ENCODE measurements at places on chromosomes 3 and 15. TPM values are rescaled to one million over a fixed set of nuclear protein-coding genes. Genes with fewer than 3 reads are reported as not detected.

DNA sequence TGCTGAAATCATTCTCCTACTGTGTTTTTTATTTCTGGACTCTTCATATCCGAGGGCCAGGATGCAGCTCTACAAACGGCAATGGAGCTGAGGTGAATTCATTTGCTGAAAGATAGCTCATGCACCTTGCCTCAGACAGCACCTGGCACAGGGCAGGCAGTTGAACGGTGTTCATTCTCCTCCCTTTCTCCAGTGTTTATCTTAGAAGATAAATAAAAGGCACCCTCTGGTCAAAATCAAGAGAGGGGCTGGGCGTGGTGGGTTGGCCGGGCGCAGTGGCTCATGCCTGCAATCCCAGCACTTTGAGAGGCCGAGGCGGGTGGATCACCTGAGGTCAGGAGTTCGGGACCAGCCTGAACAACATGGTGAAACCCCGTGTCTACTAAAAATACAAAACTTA lies 79.3 kb upstream of the LMOD3 start:
- no peaks in the 10 kb centered on the region for H3K36me3 ChIP-seq
- H3K4me1 ChIP-seq: peaks cover 15% of the 10 kb centered on the region
- H3K4me3 ChIP-seq: no peak overlapping the region

- no peak overlapping the region for H3K27ac ChIP-seq
- no peaks in the 10 kb centered on the region for H3K27me3 ChIP-seq
- H3K36me3 ChIP-seq: no peaks in the 10 kb centered on the region
- no peak overlapping the region for H3K4me3 ChIP-seq
- peaks cover 17% of the 10 kb centered on the region for H3K4me1 ChIP-seq
- DNase-seq: no peak
Measured at GRCh38 chr15:60890375-60891230, 338.5 kb downstream of the RORA start.

GRCh38 chr3:72973786-72974185 lies 22.8 kb upstream of the PPP4R2 start:
- no peaks in the 10 kb centered on the region for H3K36me3 ChIP-seq
- H3K27me3 ChIP-seq: no peaks in the 10 kb centered on the region
- no peak for DNase-seq
- peaks cover 7% of the 10 kb centered on the region for H3K4me1 ChIP-seq
- H3K4me3 ChIP-seq: no peak overlapping the region
- H3K27ac ChIP-seq: no peak overlapping the region

DNA sequence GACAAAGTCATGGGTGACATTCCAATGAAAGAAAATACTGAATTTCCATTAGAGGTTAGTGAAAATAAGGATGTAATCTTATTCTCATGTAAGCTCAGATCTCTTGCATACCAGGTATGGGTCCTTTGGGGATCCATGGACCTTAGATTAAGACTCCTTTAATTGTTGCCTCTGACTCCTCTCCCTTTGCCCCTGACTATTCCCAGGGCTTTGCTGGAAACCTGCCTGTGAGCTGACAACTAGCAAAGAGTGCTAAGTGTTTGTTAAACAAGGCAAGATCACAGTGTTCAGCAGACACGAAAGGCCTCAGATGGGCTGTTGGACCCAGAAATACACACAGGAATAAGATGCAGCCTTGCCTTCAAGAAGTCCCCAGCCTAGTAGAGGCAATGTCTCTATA lies 32.1 kb downstream of the ACKR2 start:
- no peak overlapping the region for H3K27ac ChIP-seq
- no peaks in the 10 kb centered on the region for H3K27me3 ChIP-seq
- DNase-seq: no peak
- no peaks in the 10 kb centered on the region for H3K36me3 ChIP-seq
- H3K4me3 ChIP-seq: no peak overlapping the region

DNA sequence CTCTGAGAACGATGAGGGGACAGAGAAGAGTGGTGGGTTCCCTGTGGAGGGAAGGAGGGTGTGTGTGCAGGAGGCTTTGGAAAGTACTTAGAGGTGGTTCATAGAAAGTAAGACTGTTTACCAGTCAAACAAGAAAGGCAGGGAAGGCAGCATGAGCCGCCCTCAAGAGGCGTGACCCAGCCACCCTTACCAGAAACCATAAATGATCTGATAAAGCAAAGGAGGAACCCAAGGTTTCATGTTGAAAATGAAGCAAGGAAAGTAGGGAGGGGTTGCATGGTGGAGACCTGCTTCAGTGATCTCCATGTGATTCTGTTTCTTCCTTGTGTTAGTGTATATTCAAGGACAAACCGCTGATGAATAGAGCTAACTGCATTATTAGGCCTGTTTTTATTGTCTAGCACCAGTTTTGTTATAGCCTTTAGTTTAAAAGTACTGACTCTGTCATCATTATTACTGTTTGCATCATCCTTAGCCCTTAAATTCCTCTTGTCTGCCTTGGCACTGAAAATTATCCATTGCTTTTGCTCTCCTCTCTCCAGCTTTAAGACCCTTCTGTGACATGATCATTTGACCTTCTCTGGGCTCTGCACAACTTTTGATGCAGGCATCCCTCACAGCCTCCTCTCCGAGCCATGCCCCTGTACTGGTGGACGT lies 96.1 kb downstream of the STAC start:
- DNase-seq: no peak
- no peaks in the 10 kb centered on the region for H3K36me3 ChIP-seq
- H3K27ac ChIP-seq: no peak overlapping the region
- no peaks in the 10 kb centered on the region for H3K27me3 ChIP-seq
- H3K4me3 ChIP-seq: no peak overlapping the region
- no peaks in the 10 kb centered on the region for H3K4me1 ChIP-seq

- DNase-seq: no peak
- no peak overlapping the region for H3K27ac ChIP-seq
- H3K4me3 ChIP-seq: no peak overlapping the region
- peaks cover 2% of the 10 kb centered on the region for H3K4me1 ChIP-seq
- H3K27me3 ChIP-seq: no peaks in the 10 kb centered on the region
- no peaks in the 10 kb centered on the region for H3K36me3 ChIP-seq
Measured at GRCh38 chr3:113065336-113065735, 74.6 kb downstream of the GTPBP8 start.

GRCh38 chr15:76338486-76339304 lies 2.1 kb downstream of the ISL2 start:
- peaks cover 27% of the 10 kb centered on the region for H3K4me1 ChIP-seq
- no peaks in the 10 kb centered on the region for H3K36me3 ChIP-seq
- peaks cover 100% of the 10 kb centered on the region for H3K27me3 ChIP-seq
- DNase-seq: peak; percentile 23
- no peak overlapping the region for H3K27ac ChIP-seq

GRCh38 chr3:25114532-25114931 lies 313.5 kb upstream of the RARB start:
- no peak overlapping the region for H3K27ac ChIP-seq
- no peaks in the 10 kb centered on the region for H3K4me1 ChIP-seq
- no peak for DNase-seq
- no peaks in the 10 kb centered on the region for H3K27me3 ChIP-seq
- no peak overlapping the region for H3K4me3 ChIP-seq

GRCh38 chr3:50118237-50118636 lies 29.5 kb downstream of the RBM5 start:
- H3K27me3 ChIP-seq: no peaks in the 10 kb centered on the region
- peaks cover 18% of the 10 kb centered on the region for H3K36me3 ChIP-seq
- no peak overlapping the region for H3K27ac ChIP-seq
- no peaks in the 10 kb centered on the region for H3K4me1 ChIP-seq
- DNase-seq: no peak

- H3K36me3 ChIP-seq: no peaks in the 10 kb centered on the region
- DNase-seq: no peak
- H3K4me3 ChIP-seq: no peak overlapping the region
- no peak overlapping the region for H3K27ac ChIP-seq
- H3K4me1 ChIP-seq: no peaks in the 10 kb centered on the region
Measured at GRCh38 chr15:94265982-94266381, 34.6 kb downstream of the MCTP2 start.

GRCh38 chr15:94791510-94791909 lies 560.1 kb downstream of the MCTP2 start:
- H3K27ac ChIP-seq: no peak overlapping the region
- H3K4me3 ChIP-seq: no peak overlapping the region
- H3K36me3 ChIP-seq: no peaks in the 10 kb centered on the region
- H3K27me3 ChIP-seq: no peaks in the 10 kb centered on the region

DNA sequence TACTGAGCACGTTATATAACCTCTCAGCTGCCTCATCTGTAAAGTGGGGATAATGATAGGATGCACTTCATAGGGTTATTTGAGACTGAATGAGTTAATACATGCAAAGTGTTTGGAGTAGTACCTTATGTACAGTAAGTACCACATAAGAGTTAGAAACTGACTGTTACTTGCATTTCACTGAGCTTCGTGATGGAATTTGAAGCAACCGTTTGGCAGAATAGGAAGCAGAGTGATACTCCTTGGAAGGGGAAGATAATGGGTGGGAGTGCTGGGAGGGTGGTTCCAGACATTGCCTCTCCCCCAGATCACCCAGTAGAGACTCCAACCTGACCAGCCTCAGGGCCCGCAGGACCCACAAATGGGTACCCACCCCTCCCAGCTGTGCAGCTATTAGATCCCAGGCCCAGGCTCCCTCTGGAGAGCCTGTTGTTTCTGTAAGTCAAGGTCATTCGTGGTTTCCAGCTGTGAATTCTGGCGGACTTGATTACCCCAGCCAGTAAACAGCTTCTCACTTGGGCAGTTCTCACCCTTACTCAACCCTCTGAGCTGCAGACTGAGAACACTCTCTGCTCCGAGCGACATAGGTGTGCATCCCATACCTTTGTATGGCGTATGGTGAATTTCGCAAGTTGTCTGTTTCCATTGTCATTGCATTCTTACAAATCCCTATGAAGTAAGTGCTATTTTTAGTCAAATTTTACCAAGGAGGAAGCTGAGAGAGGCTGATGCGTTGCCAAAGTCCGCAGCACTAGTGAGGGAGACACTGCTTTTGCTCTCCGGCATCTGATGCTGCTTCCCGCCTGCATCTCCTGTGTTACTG lies 11.1 kb downstream of the ALPK3 start:
- H3K36me3 ChIP-seq: no peaks in the 10 kb centered on the region
- no peaks in the 10 kb centered on the region for H3K4me1 ChIP-seq
- DNase-seq: no peak
- no peaks in the 10 kb centered on the region for H3K27me3 ChIP-seq

GRCh38 chr3:108818404-108818803 lies 4.2 kb upstream of the TRAT1 start:
- peak; percentile 72 for DNase-seq
- H3K36me3 ChIP-seq: no peaks in the 10 kb centered on the region
- no peaks in the 10 kb centered on the region for H3K27me3 ChIP-seq
- H3K4me3 ChIP-seq: no peak overlapping the region

DNA sequence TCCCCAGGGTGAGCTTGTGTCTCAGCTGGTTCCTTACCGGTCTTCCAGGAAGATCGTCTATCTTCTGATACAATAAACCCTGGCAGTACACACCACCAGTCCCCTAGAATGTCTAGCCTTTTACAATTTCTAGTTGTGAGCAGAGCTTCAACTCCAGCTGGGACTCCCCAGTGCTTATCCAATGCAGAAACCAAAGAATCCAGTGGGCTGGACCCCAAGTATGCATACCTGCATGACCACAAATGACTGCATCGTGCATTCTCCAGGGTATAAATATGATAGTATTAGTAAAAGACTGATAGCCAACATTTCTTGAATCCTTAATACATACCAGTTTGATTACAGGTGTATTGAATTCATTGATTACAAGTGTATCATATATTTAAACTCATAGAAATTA lies 176.0 kb downstream of the SATB1 start:
- no peak for DNase-seq
- H3K27ac ChIP-seq: no peak overlapping the region
- H3K36me3 ChIP-seq: no peaks in the 10 kb centered on the region

- H3K27ac ChIP-seq: no peak overlapping the region
- H3K36me3 ChIP-seq: no peaks in the 10 kb centered on the region
- no peaks in the 10 kb centered on the region for H3K27me3 ChIP-seq
- DNase-seq: no peak
- H3K4me1 ChIP-seq: no peaks in the 10 kb centered on the region
- no peak overlapping the region for H3K4me3 ChIP-seq
Measured at GRCh38 chr15:73437543-73438109, 5.3 kb upstream of the REC114 start.

GRCh38 chr3:173584093-173584837 lies 186.7 kb downstream of the NLGN1 start:
- peak overlapping the region; percentile 64 for H3K27ac ChIP-seq
- peak overlapping the region; percentile 53 for H3K4me3 ChIP-seq
- peak; percentile 62 for DNase-seq
- H3K4me1 ChIP-seq: peaks cover 32% of the 10 kb centered on the region

DNA sequence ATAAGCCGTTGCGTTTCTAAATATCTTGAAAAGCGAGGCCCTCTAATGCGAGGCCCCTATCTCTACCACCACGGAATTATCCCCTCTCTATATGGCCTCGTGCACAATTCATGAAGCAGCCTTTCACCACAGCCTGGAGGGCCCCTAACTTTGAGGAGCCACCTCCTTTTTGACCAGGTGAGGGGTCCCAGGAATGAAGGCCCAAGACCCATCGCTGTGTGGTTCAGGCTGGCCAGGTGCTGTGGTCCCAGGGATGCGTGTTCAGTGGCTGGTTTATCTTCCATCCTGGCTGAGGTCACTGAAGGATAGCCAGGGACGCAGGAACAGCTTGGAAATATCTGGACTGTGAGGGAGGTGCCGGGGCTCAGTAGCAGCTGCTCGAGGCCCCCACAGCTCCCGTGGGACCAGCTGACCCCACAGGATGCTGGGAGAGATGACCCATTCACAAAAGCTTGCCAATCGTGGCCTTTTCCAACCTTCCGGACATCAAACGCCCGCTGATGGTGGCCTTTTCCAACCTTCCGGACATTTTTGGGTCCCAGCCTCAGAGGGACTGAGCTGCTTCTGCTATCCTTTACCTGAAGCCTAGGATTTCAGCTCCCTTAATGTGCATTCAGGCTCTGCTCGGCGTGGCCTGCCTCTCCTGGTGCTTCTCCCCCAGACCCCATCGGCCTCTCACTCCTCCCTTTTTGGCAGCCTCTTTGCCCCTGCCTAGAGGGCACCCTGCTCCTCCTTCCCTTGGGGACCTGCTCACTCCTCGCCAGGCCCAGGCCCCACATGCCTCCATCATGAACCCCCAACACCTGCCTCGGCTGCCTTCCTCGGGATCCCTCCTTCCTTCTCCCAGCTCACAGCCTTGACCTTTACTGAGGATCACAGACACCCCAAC lies 140.9 kb downstream of the CHSY1 start:
- no peaks in the 10 kb centered on the region for H3K27me3 ChIP-seq
- no peak for DNase-seq
- no peak overlapping the region for H3K27ac ChIP-seq
- H3K4me3 ChIP-seq: no peak overlapping the region
- H3K4me1 ChIP-seq: peaks cover under 1% of the 10 kb centered on the region
- no peaks in the 10 kb centered on the region for H3K36me3 ChIP-seq

- no peaks in the 10 kb centered on the region for H3K4me1 ChIP-seq
- H3K27ac ChIP-seq: no peak overlapping the region
- H3K27me3 ChIP-seq: no peaks in the 10 kb centered on the region
- H3K36me3 ChIP-seq: no peaks in the 10 kb centered on the region
Measured at GRCh38 chr3:165614337-165614736, 222.9 kb downstream of the BCHE start.

The DPPA4 gene
- total RNA-seq: 215 TPM

The DTWD1 gene
- 66.0 TPM for total RNA-seq

The CXCR6 gene
- total RNA-seq: not detected

The NPHP3 gene
- total RNA-seq: 73.1 TPM

The CRYGS gene
- 1.1 TPM for total RNA-seq

The LRRC31 gene
- not detected for total RNA-seq

The LRRC34 gene
- 54.8 TPM for total RNA-seq

Measured in neural progenitor cell (in vitro differentiated cells).